ENCODE measurements at places on chromosomes 16 and 17.

DNA sequence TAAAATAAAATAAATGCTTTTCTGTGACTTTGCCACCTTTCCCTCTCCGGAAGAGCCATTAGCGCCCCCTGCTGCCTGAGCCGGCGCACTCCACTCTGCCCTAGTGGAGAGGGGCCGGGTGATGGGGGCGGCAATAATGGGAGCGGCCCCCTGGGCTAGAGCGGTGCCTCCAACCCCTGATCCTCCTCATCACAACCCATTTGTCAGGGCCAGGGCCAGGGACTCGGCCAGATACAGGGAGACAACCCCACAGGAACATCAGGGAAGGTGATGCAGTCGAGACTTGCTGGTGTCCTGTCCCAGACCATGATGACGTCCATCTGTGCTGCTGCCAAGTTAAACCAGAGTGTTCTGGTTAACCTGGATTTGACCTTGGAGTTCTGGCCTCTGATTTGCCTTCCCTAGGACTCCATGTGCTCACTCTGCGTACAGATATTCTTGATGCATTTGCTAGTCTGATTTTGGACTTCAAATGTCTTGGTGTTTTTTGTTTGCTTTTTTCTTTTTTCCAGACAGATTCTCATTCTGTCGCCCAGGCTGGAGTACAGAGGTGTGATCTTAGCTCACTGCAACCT is 46.1 kb upstream of the BPTF start:
- DNase-seq = peak; percentile 51

DNA sequence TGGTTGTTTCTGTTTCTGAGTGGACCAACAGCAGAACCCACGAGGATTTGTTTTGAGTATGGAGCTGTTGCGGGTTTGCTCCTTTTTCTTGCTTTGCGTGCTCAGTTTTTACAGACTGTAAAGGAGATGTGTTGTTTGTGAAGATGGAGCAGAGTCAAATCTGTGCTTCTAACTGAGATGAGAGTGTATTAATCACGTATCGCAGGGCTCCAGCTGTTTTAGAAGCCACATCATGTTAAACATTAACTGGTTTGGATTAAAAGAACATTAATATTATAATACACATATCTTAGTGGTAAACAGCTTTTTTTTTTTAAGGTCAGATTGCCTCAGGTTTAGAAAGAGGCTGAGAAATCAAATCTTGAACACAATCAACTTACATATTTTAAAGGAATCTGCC is 69.4 kb downstream of the YPEL2 start:
- DNase-seq = no peak

- no peak for DNase-seq
Measured at GRCh38 chr16:88067530-88068411, 116.5 kb downstream of the BANP start.

DNA sequence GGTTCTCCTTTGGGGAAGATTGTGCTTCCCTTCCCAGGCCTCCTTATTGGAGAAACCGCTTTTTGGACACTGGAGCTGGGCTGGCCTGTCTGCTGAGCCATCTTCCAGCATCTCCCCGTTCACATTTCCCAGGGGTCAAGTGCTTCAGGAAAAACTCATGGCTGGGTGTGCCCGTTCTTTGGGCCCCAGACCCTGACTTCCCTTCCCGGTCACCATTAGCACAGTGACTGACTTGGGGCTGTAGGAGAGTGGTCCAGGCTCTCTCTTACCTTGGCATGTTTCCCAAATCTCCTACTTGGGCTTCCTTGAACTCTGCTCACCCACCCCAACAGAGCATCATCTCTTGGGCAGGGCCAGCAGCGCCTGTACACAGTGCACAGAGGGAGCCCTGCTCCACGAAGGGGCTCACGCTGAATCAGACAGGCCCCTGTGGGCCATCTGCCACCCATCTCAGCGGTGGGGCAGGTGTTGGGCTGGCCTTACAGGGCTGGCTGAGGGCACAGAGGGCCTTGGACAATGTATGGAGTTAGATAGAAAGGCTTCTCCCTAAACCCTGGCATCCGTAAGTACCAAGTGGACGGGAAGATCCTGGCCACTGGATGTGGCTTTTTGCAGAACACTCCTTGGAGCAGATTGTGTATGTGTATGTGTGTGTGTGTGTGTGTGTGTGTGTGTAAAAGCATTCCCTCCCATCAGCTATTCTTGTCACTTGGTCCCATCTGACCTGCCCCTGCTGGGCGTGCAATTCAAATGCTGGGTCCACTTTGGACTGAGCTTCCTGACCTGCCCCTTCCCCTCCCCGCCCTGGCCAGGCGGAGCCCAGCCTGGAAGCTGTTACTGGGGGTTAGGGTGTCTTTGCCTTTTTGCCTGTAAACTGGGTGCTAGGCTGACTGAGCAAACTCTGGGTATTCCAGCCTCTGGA is 24.9 kb upstream of the CDC42EP4 start:
- DNase-seq = no peak

DNA sequence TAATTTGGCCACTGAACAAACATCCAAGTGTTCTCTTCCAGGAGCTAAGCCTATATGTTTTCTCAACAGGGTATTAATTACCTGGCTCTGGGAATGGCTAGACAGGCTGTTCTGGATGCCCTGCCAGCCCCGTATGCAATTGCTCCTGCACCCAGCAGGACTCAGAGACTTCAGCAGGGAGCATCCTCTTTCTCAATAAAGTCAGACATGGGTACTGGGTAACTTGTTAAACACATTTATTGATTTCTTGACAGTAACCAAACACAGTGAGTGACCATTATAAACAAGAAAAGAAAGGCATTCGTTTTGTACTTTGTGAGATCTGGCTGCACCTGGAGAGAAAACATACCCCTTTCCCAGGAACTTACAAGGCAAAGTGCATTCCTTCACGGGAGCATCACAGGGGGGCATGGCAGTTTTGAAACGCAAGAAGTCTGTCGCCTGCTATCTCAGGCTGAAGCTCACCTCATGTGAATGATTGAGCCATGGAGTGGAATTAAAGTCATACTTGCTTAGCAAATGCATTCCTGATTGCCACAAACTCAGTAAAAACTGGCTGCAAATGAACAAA is 369.8 kb downstream of the UTP18 start:
- no peak for DNase-seq

Measured in HTR-8/SVneo (cell line).